ENCODE measurements at places on chromosomes 2 and 18.

DNA sequence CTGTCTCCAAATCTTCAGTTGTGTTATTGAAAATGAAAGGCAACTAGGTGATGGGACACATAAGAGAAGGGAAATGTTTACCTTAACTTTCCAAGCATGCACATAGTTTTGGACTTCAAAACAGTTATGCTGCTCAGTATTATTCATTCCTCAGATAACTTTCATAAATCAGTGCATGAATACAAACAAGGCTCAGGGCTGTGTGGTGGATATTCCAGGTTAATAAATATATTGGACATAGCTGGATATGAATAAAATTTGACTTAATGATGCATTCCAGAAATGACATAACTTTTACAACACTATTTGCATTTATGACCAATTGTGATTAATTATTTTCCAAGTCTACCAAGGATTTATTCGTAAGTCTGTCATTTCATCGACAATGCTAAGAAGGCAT, 301.2 kb upstream of the ZNF804A start:
- no peak for DNase-seq

GRCh38 chr2:2230433-2230817, 100.7 kb downstream of the MYT1L start:
- no peak for DNase-seq

DNA sequence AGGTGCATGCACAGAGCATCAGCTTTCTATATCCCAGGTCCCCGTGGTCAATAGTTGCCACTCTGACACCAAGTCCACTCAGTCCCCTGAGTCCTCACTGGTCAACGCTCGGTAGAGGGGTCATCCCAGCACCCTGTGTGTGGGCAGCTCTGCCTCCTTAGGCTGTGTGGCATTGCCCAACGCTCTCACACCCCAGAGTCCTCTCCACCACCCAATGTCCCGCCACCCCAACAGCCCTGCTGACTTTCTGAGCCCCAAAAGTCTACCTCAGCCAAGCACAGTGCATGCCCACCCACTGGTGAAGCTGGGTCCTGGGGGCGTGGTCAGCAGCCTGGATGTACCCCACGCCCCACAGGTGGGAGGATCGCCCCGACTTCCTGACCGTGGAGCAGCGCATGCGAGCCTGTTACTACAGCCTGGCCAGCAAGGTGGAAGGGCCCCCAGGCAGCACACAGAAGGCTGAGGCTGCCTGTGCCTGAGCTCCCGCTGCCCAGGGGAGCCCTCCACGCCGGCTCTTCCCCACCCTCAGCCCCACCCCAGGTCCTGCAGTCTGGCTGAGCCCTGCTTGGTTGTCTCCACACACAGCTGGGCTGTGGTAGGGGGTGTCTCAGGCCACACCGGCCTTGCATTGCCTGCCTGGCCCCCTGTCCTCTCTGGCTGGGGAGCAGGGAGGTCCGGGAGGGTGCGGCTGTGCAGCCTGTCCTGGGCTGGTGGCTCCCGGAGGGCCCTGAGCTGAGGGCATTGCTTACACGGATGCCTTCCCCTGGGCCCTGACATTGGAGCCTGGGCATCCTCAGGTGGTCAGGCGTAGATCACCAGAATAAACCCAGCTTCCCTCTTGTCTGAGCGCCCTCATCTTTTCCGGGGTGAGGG, 25.9 kb downstream of the ZAP70 start:
- no peak for DNase-seq

GRCh38 chr2:230327418-230328154, 593 bp downstream of the SP140L start:
- no peak for DNase-seq

Measured in fibroblast of villous mesenchyme (primary cell).